ENCODE measurements at places on chromosomes 3 and 15. TPM values are rescaled to one million over a fixed set of nuclear protein-coding genes. Genes with fewer than 3 reads are reported as not detected.

Gene NFKBIZ
- total RNA-seq: 16.3 TPM

Gene ACSBG1
- not detected for total RNA-seq

Gene MRAS
- total RNA-seq: 15.0 TPM

Gene SLC38A3
- not detected for total RNA-seq

Gene SUCNR1
- total RNA-seq: not detected
